ENCODE measurements at places on chromosomes 7 and 10.

DNA sequence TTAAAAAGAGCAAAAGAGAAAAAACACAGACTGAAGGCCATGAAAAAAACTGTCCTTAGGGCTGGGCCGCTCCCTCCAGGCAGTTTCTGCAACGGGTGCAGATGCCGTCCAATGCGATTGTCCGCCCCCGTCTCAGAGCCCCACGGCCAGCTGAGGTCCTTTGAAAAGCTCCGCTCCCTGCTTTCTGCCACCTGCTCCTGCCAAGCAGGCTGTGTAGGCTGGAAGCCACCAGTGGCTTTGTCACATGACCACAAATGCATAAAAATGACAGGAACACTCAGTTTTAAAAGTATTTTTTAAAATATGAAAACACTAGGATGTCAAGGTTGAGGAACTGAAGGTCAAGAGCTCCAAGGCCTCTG is 71.7 kb downstream of the AMZ1 start:
- H3K36me3 ChIP-seq: no peaks in the 10 kb centered on the region
- no peak for DNase-seq
- H3K27me3 ChIP-seq: no peaks in the 10 kb centered on the region
- peaks cover 73% of the 10 kb centered on the region for H3K4me1 ChIP-seq
- H3K4me3 ChIP-seq: no peak overlapping the region

DNA sequence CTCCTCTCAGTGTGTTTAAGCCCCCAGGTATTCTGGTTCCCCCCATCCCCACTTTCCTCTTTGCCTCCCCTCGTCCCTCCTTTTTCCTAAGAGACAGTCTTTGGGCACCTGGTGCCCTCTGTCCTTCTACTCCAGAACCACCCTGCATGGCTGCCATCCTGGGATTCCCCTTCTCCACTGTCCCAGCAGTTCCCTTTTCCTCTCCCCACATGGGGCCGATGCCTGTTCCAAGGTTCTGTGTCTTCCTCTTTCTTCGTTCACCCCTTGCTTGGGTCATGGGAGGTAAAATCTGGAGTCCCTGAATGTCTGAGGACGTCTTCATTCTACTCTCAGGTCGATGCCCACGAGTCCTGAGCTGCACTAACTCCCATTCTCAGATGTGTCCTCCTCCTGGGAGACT is 120.8 kb downstream of the TAX1BP1 start:
- no peak overlapping the region for H3K27ac ChIP-seq
- H3K4me3 ChIP-seq: no peak overlapping the region
- DNase-seq: no peak
- H3K36me3 ChIP-seq: peaks cover 3% of the 10 kb centered on the region
- no peaks in the 10 kb centered on the region for H3K27me3 ChIP-seq

- no peaks in the 10 kb centered on the region for H3K36me3 ChIP-seq
- H3K27me3 ChIP-seq: no peaks in the 10 kb centered on the region
- H3K4me1 ChIP-seq: no peaks in the 10 kb centered on the region
Measured at GRCh38 chr7:14858410-14858809, 44.1 kb downstream of the DGKB start.

- no peak overlapping the region for H3K4me3 ChIP-seq
- H3K4me1 ChIP-seq: no peaks in the 10 kb centered on the region
- no peak overlapping the region for H3K27ac ChIP-seq
Measured at GRCh38 chr7:103114576-103115008, 34.3 kb downstream of the NAPEPLD start.

- H3K27ac ChIP-seq: no peak overlapping the region
- DNase-seq: no peak
- no peaks in the 10 kb centered on the region for H3K27me3 ChIP-seq
- peaks cover 11% of the 10 kb centered on the region for H3K4me1 ChIP-seq
- no peak overlapping the region for H3K4me3 ChIP-seq
Measured at GRCh38 chr7:26349005-26349915, 57.6 kb downstream of the SNX10 start.

DNA sequence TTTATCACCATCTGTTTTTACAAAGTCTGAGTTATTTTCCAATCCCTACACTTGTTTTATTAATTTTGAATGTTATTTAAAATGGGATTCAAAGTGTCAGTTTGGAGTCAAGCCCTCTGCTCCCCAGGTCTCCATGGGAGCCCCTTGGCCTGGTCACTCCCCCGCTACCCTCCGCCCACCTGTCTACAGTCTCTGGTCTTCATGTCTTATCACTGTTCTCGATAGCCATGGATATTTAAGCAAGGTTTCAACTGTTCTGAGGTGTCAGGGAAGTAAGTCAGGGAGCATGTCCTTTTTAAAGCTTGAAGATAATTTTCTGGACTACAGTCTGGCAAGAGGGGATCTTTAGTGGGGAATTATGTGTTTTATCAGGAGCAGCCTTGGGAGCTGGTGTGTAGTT is 19.1 kb upstream of the HPS1 start:
- H3K4me1 ChIP-seq: peaks cover 11% of the 10 kb centered on the region
- DNase-seq: no peak
- no peaks in the 10 kb centered on the region for H3K36me3 ChIP-seq
- H3K27ac ChIP-seq: no peak overlapping the region

DNA sequence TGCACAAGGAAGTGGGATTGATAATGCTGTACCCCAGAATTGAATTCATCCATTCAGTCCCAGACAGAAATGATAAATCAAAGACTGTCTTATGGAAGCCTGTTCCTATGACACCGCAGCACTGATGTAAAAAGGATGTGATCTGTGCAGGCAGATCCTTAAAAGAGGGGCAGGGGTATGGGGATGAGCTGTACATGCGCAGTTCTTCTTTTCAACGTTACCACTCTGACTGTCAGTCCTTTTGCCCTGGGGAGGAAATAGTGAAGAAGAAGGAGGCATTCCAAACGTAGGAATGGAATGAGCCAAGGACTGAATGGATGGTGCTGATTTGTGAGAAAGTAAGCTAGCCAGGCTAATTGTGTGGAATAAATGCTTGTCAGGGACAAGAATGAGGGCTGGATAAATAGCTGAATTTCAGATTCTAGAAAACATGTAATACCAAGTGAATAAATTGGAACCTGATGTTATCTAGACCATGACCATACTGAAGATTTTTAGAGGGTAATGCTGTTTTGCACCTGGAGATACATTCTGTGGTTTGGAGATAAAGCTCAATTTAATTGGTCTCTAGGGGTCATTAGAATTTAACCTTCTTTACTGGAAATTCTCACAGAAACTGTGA is 509.3 kb downstream of the SORCS3 start:
- DNase-seq: no peak
- no peak overlapping the region for H3K27ac ChIP-seq
- no peaks in the 10 kb centered on the region for H3K36me3 ChIP-seq
- H3K4me3 ChIP-seq: no peak overlapping the region
- no peaks in the 10 kb centered on the region for H3K4me1 ChIP-seq

- no peak for DNase-seq
- H3K36me3 ChIP-seq: no peaks in the 10 kb centered on the region
- peaks cover 10% of the 10 kb centered on the region for H3K4me1 ChIP-seq
- peaks cover 2% of the 10 kb centered on the region for H3K27me3 ChIP-seq
Measured at GRCh38 chr7:3955751-3956696, 655.0 kb downstream of the SDK1 start.

DNA sequence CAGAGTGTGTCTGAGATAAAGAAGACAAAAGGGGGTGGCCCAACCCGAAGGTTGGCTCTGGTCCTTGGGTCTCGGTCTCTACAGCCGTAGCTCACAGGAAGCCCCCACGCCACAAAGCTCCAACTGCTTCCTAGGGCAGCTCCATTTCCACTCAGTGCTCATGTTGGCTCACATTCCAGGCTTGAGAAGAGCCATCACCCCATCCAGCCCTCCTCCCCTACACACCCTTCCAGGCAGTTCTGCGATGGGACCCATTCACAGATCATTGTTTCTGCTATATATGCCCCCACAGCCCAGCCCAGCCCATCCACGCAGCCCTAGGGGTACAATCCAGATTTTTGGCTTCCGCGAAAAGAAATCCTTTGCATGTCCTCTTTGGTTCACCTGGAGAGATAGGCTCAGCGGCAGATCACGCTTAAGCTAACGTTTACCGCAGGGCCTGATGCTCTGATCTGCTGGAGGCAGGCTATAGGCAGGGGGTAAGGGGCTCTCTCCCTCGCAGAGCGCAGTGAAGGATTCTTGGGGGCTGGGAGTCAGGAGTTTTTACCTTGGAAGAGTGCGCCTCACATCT is 6.2 kb upstream of the HOXA11 start:
- peaks cover 98% of the 10 kb centered on the region for H3K27me3 ChIP-seq
- peak; percentile 63 for DNase-seq
- H3K27ac ChIP-seq: no peak overlapping the region

DNA sequence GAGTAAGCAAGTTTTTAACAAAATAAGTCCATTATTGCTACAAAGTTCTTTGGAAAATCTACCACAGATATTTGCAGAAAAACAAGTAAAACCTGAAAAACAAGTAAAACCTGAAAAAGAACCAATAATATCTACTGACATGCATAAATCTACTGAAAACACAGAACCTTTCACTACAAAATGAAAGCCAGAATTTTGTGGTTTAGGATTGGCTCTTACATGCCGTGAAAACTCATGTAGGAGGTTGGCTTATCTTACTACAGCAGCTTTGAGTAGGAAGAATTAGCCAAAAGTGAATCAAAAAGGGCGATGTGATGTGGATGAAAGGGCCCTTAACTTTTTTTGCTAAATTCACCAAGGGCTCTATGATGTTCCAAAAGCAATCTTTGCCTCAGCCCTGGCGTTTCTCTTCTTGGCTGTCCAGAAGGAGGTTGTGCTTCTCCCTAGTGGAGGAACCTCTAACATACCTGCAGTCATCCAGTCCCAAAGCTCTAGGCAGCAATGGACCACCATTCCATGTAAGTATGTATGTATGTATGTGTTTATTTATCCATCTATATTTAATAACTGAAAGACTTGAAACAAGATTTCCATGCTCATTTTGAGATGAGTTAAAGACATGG is 93.5 kb upstream of the ZNF804B start:
- no peak overlapping the region for H3K27ac ChIP-seq
- H3K4me3 ChIP-seq: no peak overlapping the region
- no peaks in the 10 kb centered on the region for H3K36me3 ChIP-seq
- no peaks in the 10 kb centered on the region for H3K4me1 ChIP-seq

GRCh38 chr10:2047679-2048078 is 310.4 kb upstream of the ADARB2 start:
- no peaks in the 10 kb centered on the region for H3K36me3 ChIP-seq
- no peaks in the 10 kb centered on the region for H3K27me3 ChIP-seq
- H3K4me3 ChIP-seq: no peak overlapping the region
- no peak overlapping the region for H3K27ac ChIP-seq
- no peak for DNase-seq
- H3K4me1 ChIP-seq: no peaks in the 10 kb centered on the region

DNA sequence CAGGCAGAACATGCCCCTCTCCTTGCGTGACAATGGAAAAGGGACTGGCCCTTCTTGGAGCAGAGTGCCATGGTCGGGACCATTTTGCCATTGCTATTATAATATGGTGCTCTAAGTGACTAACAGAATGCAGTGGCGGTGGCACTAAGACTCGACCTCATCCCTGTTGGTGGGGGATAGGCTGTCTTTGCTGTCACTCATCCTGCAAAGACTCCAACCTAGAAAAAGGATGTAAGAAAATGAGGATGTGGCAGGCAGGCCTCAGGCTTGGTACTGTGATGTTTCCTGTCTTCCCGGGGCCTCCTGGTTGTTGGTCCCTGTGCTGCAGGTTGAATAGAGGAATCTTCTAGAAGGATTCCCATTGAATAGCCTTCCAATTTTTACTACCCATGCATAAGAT is 18.6 kb downstream of the BLNK start:
- no peak overlapping the region for H3K27ac ChIP-seq
- no peak for DNase-seq
- peaks cover 5% of the 10 kb centered on the region for H3K4me1 ChIP-seq
- H3K36me3 ChIP-seq: no peaks in the 10 kb centered on the region

GRCh38 chr10:132140167-132140925 is 46.4 kb upstream of the DPYSL4 start:
- H3K27ac ChIP-seq: no peak overlapping the region
- peaks cover 15% of the 10 kb centered on the region for H3K27me3 ChIP-seq
- no peak for DNase-seq
- H3K4me1 ChIP-seq: peaks cover 3% of the 10 kb centered on the region
- no peak overlapping the region for H3K4me3 ChIP-seq
- no peaks in the 10 kb centered on the region for H3K36me3 ChIP-seq

- no peak for DNase-seq
- no peaks in the 10 kb centered on the region for H3K36me3 ChIP-seq
- H3K4me3 ChIP-seq: no peak overlapping the region
- no peaks in the 10 kb centered on the region for H3K27me3 ChIP-seq
- no peak overlapping the region for H3K27ac ChIP-seq
Measured at GRCh38 chr10:33111488-33112051, 153.5 kb upstream of the ITGB1 start.

DNA sequence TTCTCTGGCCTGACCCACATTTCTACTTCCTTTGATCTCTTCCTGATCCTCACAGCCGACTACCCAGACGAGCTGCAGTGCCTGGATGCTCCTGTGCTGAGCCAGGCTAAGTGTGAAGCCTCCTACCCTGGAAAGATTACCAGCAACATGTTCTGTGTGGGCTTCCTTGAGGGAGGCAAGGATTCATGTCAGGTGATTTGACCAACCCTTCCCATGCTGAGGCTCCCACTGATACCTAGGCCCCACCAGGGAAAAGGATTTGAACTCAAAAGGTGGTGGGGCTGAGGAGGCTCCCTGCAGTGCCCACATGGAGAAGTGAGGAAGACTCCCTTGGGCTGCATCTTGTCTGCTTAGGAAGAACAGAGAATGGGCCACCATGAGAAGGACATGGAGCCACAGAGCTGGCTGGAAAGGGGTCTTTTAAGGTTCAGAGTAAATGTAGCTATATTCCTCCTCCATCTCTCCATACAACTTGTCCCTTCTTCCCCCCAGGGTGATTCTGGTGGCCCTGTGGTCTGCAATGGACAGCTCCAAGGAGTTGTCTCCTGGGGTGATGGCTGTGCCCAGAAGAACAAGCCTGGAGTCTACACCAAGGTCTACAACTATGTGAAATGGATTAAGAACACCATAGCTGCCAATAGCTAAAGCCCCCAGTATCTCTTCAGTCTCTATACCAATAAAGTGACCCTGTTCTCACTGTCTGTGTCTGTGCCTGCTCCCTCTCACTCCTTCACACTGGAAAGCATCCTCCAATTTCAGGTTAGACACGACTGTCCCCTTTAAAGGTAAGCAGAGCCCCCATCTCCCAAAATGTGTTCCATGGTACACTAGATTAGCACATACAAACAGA is 3.3 kb downstream of the PRSS1 start:
- no peak for DNase-seq
- no peak overlapping the region for H3K27ac ChIP-seq
- no peaks in the 10 kb centered on the region for H3K36me3 ChIP-seq
- H3K4me1 ChIP-seq: no peaks in the 10 kb centered on the region

Data from suprapubic skin (tissue), 4 donors.